ENCODE measurements at places on chromosomes 3 and 15. TPM values are rescaled to one million over a fixed set of nuclear protein-coding genes. Genes with fewer than 3 reads are reported as not detected.

ATXN7 gene
- total RNA-seq, result 9.8 TPM

GOLGA8G gene
- not detected for total RNA-seq

CFAP100 gene
- not detected for total RNA-seq

GOLGA8K gene
- total RNA-seq, result 0.08 TPM

PYGO1 gene
- 0.55 TPM for total RNA-seq

VIPR1 gene
- total RNA-seq, result 1.5 TPM

CORO2B gene
- 1.0 TPM for total RNA-seq

BFSP2 gene
- total RNA-seq, result not detected

RPLP1 gene
- 815 TPM for total RNA-seq

LYSMD2 gene
- total RNA-seq, result 9.1 TPM

CTDSPL gene
- total RNA-seq, result 39.4 TPM

HAPLN3 gene
- 7.4 TPM for total RNA-seq

MFGE8 gene
- total RNA-seq, result 73.7 TPM

TLR9 gene
- not detected for total RNA-seq

GPR27 gene
- total RNA-seq, result 0.08 TPM

ACSBG1 gene
- not detected for total RNA-seq

SENP8 gene
- total RNA-seq, result 2.3 TPM

ADAMTS9 gene
- total RNA-seq, result 0.08 TPM

KNG1 gene
- not detected for total RNA-seq

TRH gene
- not detected for total RNA-seq

MAP4 gene
- 102 TPM for total RNA-seq

SLC35G2 gene
- total RNA-seq, result 7.3 TPM

IL5RA gene
- total RNA-seq, result not detected

ENTPD3 gene
- 12.2 TPM for total RNA-seq

TP53BP1 gene
- 18.3 TPM for total RNA-seq

SEMA3B gene
- 3.5 TPM for total RNA-seq

REC114 gene
- total RNA-seq, result not detected

IL17RE gene
- total RNA-seq, result 10.8 TPM

SAMMSON gene
- total RNA-seq, result not detected

KBTBD13 gene
- total RNA-seq, result not detected

GOLGA8M gene
- not detected for total RNA-seq
